Body of pancreas (tissue), 4 donors: ENCODE measurements at places on chromosomes 16 and 17.

DNA sequence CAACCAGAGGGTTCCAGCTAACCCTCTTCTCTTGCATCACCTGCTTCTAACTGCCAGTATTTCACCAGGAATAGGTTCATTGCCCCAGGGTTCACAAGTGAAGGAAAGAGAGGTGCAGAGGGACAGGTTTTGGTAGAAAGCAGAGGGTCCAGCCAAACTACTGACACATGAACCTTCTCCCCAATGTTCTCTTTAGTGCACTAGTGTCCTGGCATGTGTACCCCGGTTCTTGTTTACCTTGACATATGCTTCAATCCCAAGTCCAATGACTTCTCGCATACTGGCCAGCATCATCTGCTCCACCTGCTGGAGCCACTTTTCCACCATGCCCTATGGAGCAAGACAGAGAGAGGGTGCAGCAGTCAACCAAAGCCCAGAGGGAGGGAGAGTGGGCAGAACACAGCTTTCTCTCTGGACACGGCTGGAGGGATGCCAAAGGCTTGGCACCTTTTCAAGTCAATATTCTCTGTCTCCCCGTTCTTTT lies 90.6 kb downstream of the DNAH3 start:
- DNase-seq, result no peak

- no peak for DNase-seq
Observed at GRCh38 chr16:2197765-2198164, 1.4 kb upstream of the CASKIN1 start.

GRCh38 chr17:82231562-82232321 lies 2.9 kb downstream of the SLC16A3 start:
- DNase-seq, result peak; percentile 76

DNA sequence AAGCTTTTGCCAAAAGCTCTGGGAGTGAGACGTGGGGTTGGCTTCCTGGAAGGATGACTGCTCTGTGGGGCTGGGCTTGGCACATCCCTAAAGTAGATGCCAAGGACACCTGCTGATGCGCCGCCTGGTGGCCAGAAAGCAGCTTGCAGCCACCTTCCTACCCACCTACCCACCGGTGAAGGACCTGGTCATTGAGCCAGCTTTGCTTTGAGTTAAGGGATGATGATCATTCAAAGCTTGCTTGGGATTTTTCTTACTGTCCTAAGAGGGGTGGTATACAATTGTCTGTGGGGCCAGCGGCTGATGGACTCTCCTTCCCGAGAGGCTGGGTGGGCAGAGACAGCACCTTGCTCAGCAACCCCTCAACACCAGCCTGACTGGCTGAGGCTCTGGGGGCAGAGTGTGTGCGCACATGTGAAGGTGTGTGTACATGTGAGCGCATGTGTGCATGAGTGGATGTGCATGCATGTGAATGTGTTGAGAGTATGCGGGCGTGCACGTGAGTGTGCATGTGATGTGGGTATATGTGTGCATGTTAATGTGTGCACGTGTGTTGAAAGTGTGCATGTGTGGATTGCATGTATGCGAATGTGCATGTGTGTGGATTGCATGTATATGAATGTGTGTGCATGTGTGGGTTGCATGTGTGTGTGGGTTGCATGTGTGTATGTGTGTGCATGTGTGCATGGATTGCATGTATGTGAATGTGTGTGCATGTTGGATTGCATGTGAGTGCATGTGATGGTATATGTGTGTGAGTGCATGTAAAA lies 18.6 kb downstream of the C1QTNF1 start:
- DNase-seq, result peak; percentile 78

DNA sequence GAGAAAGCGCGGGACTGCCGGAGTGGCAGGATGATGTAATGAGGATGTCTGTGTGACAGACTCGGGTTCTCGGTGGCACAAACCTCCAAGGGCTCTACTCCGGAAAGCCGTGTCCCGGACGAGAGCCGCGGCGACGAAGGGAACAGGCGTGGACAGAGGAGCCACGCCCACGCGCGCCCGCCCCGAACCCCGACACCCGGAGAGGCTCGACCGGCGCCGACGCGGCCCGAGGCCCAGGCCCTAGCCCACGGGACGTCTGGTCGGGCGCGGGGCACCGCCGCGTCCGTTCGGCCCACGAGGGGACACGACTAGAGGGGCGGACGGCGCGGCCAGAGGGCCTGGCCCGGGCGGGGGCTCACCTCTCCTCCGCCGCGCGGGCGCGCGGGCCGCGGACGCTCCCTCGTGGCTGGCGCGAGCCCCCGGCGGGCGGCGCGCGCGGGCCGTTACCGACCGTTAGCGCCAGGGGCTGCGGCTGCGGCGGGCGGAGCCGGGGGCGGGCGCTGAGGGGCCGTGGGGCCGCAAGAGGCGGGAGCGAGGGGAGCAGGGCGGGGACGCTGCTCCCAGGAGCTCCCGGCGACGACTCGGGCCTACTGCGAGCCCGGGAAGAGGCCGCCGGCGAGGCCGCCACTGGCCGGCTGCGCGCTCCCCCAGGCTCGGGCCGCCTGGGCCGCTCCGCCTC lies 2.1 kb upstream of the IRX5 start:
- peak; percentile 47 for DNase-seq

- DNase-seq, result no peak
Observed at GRCh38 chr16:47987136-47987535, 168.7 kb downstream of the ABCC12 start.

GRCh38 chr16:85667261-85667660 lies 21.5 kb downstream of the GINS2 start:
- no peak for DNase-seq

DNA sequence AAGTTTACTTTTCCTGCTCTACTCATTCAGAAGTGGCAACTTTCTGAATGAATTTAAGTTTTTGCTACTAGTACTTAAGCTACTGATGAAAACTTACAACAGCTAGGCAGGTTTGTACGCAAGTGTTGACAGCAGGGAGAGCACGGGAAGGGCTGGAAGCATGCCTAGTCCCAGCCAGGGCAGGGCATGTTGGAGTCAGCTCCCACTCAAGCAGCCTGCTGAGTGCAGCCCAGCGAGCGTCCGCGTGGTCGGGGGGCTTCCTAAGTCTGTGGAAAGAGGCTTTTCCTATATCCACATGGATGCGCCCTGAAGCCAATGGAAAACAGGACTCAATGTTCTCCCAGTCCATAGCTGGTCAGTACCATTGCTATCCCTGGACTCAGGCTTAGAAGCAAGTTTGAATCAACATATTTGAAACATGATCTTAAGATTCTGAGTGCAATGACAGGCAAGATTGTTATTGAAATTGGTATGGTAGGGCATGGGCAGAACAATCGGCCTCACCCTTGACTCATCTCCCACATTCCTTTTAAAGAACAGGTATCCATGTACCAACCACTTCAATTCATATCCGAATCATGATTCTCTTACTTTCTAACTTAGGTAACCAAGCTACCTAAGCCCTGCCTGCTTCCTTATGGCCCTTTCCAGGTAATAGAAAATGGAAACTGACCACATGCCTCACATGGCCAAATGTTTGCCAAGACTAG lies 22.5 kb downstream of the CYB5D2 start:
- DNase-seq, result no peak

DNA sequence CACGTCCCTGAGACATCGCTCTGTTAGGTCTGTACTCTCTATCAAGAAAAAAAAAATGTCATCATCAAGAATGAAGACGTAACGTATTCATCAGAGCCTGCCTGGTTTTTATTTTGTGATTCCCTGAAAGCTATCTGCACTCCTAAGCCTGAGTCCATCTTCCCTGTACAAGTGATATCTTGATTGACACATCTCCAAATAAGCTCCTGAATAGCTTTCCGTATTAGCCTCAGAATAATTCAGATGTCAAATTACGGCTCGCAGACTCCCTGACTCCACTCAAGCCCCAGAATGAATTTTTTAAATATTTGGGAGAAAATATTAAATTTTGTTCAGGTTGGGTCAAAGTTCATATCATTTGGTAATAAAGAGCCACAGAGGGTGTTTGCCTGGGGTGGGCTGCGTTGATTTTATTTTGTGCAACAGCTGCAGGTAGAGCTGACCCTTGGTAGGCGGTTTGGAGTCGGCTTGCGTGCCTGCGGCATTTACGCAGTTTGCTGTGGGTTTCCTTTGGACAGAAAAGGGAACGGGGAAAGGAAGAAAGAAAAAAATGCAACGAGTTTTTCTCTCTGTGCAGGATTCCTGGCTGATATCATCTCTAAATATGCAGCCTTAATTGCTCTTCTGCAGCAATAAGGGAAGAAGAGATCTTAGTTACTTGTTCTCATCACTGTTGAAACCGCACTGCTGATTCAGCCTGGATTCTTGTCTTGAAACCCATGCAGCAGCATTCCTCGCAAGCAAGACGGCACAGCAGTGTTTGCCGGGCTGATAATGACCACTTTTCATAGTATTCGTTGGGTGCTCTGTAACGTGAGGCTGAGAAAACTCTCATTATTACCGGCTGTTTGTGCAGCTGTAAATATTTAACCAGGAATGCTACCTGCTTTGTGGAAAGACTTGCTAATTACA lies 114.7 kb downstream of the IRX3 start:
- peak; percentile 41 for DNase-seq

GRCh38 chr17:9401434-9401833 lies 174.2 kb downstream of the STX8 start:
- no peak for DNase-seq

DNA sequence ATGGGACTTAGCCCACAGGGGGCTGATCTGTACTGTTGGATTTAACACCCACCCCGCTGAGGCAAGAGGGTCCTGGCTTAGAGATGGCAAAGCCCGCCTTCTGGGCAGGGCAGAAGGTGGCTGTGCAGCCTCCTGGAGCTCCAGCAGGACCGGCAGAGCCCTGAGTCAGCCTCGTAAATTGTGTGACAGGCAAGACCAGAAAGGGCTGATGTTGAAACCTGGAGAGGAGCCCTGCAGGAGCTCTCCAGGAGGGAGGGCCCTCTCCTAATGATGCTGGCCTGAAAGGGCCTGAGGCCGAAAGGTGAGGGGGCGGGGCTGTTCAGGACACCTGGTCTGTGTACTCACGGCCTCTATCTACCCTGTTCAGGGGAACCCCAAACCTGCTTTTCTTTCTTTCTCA lies 22.5 kb upstream of the MYO15B start:
- no peak for DNase-seq

DNA sequence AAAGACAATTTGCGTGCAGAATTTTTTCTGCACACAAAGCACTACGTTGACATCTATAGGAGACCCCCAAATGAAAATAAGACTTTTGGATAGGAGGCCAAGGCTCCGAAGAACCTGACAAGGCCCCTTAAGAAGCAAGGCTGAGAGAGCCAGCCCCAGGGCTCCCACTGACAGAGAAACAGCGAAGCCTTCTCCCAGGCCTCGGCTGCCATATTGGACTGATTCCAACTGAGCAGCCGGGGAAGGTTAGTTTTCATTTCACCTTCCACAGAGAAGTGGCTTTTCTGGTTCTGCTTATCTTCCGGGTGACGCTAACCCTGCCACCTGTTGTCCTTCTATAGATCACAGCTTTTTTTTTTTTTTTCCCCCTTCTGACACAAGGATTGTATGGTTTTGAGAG lies 356.7 kb downstream of the SOX9 start:
- peak; percentile 88 for DNase-seq

- peak; percentile 47 for DNase-seq
Observed at GRCh38 chr16:57628008-57628781, at the start of gene ADGRG1. Gene ADGRG1, plus strand, starts transcription at chr16:57628630. Its CDS starts 21,658 bp downstream, at chr16:57650288.

GRCh38 chr17:44333371-44333770 lies 8.7 kb upstream of the SLC25A39 start:
- DNase-seq, result peak; percentile 51

DNA sequence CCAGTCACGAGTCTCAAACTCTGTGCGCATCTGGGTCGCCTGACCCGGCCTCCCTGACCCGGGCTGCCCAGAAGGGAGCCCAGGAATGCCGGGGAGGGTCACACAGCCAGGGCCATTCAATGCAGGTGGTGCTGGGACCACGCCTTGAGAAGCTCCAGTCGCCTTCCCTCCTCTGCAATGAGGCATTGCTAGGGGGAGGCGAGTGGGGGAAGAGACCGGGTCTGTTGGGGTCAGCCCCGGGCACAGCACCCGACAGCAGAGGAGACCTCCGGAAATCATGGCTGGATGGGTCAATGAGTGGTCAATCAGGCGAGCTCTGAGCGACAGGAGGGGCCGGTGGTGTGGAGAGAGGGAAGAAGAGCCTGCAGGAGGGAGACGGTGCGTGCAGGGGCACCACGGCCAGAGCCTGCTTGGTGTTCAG lies 13.3 kb downstream of the JPH3 start:
- no peak for DNase-seq

DNA sequence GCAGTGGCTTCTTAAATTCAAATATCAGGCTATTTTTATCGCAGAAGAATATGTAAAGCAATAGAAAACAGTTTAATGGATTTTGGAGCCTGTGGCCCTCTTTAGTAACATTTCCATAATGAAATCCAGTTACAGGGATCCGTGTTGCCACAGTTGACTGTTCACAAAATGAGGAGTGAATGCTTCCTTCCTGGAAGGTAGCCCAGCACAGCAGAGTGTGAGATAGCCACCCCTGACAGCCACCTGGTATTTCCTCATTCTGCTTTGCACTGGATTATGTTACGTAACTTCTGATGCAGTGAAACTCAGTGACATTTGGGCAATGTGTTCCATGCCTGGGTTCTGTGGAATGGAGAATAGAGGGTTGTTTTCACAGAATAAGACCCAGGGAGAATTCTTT lies 517.2 kb downstream of the RBFOX1 start:
- peak; percentile 15 for DNase-seq

DNA sequence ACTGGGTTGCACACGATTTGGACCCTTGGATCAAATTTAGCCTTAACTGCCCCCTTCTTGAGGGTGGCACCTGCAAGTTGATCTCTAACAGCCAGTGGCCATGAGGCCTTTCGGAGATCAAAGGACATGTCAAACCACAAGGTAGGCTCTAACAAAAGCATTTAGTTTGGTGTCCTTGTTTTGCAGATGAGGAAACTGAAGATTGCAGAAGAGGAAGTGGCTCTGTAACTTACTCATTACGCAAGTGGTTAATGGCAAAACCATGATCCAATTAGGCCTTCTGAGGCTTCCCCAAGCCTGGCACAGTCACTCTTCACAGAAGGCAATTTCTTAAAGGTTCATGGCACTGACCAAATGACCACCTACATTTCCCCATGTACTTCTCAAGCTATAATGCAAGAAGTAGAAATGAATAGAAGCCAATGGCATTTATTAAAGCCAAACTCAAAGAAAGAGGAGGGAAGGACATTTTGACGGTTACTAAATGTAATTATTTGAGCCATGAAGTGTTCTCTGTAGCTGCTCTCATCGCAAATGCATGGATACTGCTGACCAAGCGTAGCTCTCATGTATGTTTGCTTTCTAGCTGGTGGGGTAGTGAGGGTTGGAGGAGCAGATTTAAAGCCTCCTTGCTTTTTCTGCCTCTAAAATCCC lies 32.8 kb upstream of the ABCC12 start:
- DNase-seq, result peak; percentile 29

- no peak for DNase-seq
Observed at GRCh38 chr17:51803161-51803560, 355.4 kb downstream of the CA10 start.

GRCh38 chr16:5621826-5622225 lies 524.2 kb upstream of the EEF2KMT start:
- DNase-seq, result no peak

DNA sequence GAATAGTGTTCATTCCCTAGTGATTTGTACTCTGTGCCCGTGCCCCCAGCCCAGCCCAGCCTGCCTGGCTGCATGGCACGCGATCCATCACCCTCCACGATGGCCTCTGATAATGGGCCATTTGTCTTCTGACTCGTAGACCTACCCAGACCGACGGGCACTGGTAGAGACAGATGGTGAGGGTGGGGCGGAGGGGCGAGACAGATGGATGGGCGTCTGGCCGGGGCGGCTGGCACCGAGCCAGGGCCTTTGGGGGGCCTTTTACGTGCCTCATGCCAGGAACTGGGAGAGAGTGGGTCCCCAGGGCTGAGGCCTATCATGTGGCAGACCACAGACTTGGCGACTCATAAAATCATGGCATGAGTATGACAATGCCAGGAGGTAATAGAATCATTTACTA lies 25.4 kb downstream of the CRHR1 start:
- no peak for DNase-seq
